ENCODE measurements at places on chromosomes 13 and 19.
A peak's percentile ranks its signal among the peaks of the same experiment; 100 is the strongest.

- no peak for DNase-seq
Observed at GRCh38 chr19:57946316-57946715, 1.2 kb downstream of the ZNF256 start.

DNA sequence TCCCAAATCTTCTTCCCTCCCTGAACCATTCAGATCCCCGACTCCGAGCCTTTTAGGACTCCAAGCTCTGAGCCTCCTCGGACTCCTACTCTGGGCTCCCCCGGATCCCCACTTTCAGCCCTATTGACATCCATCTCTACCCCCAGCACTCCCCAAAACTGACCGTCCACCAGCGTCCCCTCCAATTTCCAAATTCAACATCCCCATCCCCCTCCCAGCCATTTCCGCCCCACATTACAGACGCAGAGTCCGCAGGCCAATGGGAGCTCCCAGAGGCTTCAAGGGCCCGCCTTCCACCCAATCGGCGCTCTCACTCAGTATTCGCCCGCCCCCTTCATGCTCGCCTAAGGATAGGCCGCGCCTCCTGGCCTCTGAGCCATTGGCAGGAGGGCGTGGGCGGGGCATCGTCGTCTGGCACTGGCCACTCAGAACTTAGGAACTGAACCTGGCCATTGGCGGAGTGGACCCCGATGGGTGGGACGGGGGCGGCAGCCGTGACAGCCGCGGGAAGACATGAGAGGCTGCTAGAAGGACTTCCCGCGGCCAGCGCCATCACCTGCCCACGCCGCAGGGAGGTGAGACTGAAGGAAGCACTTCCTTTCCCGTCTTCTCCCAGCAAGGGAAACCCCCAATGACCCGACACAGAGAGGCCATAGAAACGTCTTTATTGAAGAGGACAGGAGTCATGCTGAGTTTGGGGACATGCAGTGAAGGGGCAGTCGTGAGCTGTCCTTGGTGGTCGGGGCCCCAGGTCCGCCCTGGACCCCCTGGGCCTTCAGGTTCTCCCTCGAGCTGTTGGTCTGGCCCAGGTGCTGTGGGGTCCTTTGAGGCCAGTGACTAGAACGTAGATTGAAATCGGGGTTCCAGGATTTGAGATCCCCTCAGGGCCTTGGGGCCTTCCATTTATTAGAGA, at the start of gene ALKBH6:
Gene ALKBH6 (minus strand): TSS at position 202 of the 913 bp plus-strand sequence. CDS start 816 bp downstream, outside the sequence.
- DNase-seq, result peak; percentile 98

GRCh38 chr19:8592231-8593009, 15.2 kb upstream of the MYO1F start:
- DNase-seq, result peak; percentile 94

- no peak for DNase-seq
Observed at GRCh38 chr19:49761625-49762311, 1.3 kb downstream of the TSKS start.

DNA sequence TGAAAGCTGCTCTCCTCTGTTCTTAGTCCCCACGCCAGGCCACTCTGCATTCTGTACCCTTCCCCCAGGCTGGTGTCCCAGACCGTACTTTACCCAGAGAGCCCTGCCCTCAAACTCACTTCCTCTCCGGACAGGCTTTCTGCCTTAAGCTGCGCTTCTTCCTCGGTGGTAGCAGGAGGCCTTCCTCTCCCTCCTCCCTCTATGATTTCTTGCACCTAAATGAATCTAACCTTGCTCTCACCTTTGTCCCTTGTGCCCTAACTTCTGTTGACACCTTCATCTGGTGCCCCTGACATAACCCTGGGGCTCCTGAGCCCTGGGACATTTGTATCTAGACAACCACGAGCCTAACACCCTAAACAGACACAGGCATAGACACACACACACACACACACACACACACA, 29.6 kb upstream of the CEACAM21 start:
- DNase-seq, result no peak

- DNase-seq, result no peak
Observed at GRCh38 chr13:112106478-112107141, 39.7 kb downstream of the SOX1 start.

- DNase-seq, result peak; percentile 55
Observed at GRCh38 chr19:45496349-45496953, 396 bp downstream of the RTN2 start.

GRCh38 chr13:54934121-54934520, 1905.5 kb downstream of the OLFM4 start:
- no peak for DNase-seq

- peak; percentile 96 for DNase-seq
Observed at GRCh38 chr19:56393119-56394012, at the start of gene ZNF582. Gene ZNF582 (minus strand): TSS chr19:56393534. CDS start chr19:56391752, 1,782 bp downstream.

- DNase-seq, result no peak
Observed at GRCh38 chr13:95197548-95197947, 103.7 kb downstream of the ABCC4 start.

- DNase-seq, result no peak
Observed at GRCh38 chr13:68046903-68047302, 816.8 kb upstream of the PCDH9 start.

- no peak for DNase-seq
Observed at GRCh38 chr13:86429756-86430155, 630.5 kb upstream of the SLITRK6 start.

DNA sequence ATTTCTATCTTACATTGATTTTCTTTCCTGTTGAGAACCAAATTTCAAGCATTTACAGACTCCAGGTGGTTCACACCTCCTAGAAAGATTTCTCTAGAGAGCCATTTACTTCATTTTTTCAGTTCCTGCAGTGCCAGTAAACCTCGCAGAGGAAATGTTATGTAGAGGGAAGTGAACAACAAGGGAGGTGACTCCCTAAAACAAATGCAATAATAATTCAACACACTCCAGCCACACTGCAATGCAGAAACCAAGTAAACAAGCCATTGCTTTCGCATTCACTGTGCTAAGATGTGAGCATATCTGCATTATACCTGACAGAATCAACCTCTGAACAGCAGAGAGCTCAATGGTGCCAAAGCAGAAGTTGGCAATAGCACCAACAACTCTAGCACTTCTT, 215.1 kb downstream of the RBM26 start:
- no peak for DNase-seq

DNA sequence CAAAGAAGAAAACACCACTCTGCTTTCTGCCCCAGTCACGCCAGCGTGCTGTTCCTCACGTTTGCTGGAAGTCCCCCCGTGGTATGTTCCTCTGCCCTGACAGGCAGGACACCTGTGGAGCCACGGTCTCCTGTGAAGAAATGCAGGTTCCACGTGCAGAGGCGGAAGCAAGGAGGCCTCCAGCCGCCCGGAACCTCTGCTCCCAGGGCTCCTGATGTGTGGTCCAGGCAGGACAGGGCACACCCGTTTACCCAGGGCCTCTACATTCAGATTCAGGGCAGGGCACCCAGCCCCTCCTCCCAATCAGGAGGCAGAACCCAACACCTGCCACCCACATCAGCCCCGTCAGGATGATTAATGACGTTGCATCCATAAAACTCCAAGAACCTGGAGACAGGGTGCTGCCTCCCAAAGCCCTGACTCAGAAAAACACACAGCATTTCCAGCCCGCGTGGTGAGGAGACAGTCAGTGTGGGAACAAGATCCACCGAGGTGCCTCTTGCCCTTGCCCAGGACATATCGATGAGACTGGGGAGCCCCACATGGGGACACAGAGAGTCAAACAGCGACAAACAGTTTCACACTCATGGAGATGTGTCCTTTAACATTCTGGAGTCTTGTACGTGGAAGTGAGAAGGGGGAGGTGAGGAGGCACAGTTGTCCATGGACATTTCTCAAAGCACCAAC, 76.2 kb downstream of the COL4A1 start:
- no peak for DNase-seq

- DNase-seq, result no peak
Observed at GRCh38 chr19:7905268-7905667, 1.6 kb downstream of the MAP2K7 start.

- DNase-seq, result no peak
Observed at GRCh38 chr19:45173816-45174215, 4.2 kb downstream of the TRAPPC6A start.

DNA sequence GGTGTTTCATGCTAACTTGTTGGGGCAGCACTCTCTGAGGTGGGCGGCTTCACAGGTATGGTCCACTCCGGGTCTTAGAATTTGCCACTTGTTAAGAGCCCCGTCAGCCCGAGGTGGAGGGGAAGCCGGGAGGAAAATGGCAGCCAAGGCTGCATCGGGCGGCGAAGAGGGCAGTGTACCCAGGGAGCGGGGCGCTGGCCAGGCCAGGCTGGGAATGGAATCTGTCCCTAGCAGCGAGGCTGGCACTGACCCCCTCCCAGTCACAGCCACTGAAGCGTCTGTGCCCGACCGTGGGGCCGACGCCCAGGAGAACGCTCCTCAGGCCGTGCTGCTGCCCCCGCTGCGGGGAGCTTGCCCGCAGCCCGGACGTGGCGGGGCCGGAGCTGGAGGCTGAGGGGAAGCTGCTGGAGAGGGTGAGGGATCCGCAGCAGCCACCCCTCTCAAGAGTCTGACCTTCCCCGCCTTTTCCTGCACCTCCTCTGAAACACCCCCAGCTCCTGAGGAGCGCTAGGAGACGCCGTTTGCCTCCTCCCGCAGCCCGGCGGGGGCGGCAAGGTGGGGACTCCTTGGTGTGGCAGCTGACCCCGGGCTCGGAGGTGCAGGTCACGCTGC, 313.8 kb upstream of the SPRY2 start:
- DNase-seq, result no peak

DNA sequence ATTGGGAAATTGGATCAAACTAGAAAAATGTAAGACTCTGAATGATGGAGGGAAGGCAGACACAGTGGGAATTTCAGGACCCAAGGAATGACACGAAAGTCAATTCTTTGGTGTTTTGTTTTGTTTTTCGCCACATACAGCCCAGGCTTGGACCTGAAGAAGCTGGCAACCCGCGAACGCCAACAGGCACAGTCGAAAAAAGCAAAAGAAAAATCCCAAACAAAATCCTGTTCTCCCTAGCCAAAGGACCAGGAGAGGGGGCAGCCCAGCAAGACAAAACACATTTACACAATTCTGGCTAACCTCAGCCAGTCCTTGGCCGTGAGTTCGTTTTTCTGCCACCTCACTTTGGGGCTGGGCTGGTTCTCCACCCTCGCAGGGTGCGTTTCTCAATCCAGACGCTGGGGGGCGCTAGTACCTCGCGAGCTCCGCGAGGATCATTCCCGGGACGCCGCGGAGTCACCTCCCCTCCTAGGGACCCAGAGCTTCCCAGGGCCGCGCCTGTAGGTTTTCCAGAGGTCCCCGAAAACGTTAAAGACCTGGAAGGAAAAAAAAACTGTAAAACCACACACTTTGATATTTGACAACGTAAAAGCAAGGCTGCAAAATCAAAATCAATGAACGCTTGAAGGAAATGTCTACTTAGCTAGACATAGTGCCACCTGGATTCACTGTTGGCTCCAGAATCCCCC, 34.9 kb upstream of the TPM4 start:
- peak; percentile 92 for DNase-seq

DNA sequence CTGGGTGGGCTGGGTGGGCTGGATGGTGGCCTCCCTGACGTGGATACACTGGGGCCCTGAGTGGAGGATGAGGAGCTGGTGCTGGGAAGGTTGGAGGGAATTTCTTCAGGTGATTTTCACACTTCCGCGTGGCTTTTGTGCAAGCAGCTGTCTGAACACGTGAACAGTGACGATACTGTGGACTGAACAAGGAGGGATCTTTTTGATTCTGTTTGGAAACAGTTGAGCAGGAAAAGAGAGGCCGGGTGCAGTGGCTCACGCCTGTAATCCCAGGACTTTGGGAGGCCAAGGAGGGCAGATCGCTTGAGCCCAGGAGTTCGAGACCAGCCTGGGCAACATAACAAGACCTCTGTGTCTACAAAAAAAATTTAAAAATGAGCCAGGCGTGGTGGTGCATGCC, 9.1 kb upstream of the GTF2F1 start:
- no peak for DNase-seq

DNA sequence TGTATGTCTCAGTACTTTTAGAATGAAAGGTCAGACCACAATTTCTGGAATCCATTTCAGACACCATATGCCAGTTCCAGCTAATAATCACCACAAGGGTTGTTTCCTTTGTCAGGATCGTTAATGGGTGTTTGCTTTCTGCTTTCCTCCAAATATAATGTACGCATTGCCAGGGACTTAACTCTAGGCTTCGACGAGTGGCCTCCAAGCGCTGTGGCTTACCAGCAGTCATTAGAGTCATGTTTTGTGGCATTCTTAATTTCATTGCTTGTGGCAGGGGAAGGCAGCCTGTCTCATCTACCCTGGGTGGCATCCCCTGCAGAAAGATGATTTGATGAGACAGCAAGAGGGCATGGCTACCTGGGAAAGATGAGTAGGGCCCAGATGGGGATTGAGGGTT, 22.5 kb downstream of the SAFB start:
- no peak for DNase-seq

GRCh38 chr13:69389899-69390298, 717.7 kb upstream of the ATXN8OS start:
- no peak for DNase-seq

GRCh38 chr19:54345938-54346386, 7.0 kb upstream of the LILRA4 start:
- no peak for DNase-seq

DNA sequence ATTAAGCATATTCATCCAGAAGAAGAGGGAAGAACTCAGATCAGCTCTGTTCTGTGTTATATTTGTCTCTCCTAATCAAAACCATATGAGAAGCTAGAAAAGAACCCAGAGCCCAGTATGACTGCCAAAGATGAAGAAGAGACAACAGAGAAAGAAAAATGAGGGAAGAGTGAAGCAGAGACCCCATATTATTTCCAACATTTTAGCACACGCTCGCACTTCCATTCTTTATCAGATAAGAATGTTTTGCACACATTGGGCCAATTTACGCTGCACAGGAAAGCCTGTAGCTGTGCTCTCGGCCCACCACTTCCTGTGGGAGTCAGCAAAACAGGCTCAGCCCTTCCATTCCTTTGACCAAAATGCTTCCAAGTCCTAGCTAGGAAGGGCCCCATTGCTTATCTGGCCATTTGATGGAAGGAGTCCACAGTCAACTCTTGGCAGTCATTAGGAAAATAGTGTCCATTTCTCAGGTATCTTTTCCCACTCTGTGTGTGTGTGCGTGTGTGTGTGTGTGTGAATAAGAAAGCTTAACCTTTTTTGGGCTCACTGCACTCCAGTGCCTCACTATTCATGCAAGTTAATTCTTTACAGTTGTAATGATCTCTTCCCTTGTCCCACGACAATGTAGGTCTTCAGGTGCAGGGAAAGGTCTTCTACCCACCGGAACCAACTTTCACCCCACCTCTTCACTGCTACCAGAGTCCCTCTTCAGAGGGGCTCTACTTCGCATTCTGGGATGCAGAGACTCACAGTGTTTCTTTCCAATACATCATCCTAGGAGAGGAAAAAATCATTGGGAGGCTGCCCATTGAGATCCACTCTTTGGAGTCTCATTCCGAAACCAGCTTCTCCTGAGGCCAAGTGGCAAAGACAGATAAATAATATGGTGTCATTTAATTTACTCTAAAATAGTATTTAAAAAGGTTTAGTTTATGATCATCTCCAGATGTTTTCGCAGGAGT, 237.5 kb downstream of the COG6 start:
- DNase-seq, result no peak

All from AG08396 (cell line).